ENCODE measurements at places on chromosomes 5 and 9. TPM values are rescaled to one million over a fixed set of nuclear protein-coding genes. Genes with fewer than 3 reads are reported as not detected.

The NMUR2 gene
- total RNA-seq = not detected

The SHISAL2B gene
- 5.1 TPM for total RNA-seq

The WWC1 gene
- total RNA-seq = 46.3 TPM

The RNF183 gene
- total RNA-seq = not detected

The C1QTNF2 gene
- total RNA-seq = not detected

The ARID3C gene
- total RNA-seq = 1.5 TPM

The ADCY2 gene
- not detected for total RNA-seq

The SGCD gene
- not detected for total RNA-seq

The MEIKIN gene
- not detected for total RNA-seq

The CD72 gene
- total RNA-seq = 2.4 TPM

The PDE6A gene
- not detected for total RNA-seq

GRCh38 chr5:15009420-15009819, 137.8 kb upstream of the ANKH start:
- no peak for DNase-seq

- DNase-seq = no peak
Observed at GRCh38 chr9:136786451-136786850, 4.7 kb upstream of the TMEM141 start.

- DNase-seq = no peak
Observed at GRCh38 chr5:80037366-80037765, 2.2 kb downstream of the THBS4 start.

GRCh38 chr9:13665418-13666066, 386.1 kb upstream of the MPDZ start:
- no peak for DNase-seq

DNA sequence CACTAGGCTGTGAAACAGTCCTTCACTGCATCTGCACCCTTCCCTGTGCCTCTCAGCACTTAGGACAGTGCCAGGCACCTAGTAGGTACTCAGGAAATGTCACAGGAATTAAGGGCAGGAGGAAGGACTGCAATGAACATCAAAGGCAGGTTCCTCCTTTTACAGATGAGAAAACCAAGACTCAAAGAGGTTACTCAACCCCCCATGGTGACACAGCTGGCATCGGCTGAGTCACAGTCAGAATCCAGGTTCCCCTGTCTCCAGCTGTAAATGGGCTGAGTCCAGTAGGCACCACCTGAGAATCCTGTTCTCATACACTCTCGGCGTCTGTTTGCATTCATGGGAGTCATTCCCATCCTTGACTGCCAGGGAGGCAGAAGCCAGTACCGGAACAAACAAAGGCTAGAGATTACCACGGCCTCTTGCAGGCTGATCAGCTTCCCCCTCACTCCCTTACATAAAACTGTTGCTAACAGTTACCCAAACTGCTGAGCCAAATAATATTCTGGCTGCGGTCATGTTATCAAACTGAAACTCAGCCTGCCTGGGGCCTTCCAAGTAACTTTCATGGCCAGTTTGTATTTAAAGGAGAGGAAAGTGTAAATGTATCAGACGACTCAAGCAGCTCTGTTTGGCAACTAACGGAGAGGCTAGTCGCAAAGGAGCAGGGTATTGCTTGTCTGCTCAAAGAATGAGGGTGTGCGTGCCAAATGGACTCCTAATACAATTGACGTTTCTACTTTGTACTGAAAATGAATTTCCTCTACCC, 201.7 kb downstream of the PAPPA start:
- no peak for DNase-seq

DNA sequence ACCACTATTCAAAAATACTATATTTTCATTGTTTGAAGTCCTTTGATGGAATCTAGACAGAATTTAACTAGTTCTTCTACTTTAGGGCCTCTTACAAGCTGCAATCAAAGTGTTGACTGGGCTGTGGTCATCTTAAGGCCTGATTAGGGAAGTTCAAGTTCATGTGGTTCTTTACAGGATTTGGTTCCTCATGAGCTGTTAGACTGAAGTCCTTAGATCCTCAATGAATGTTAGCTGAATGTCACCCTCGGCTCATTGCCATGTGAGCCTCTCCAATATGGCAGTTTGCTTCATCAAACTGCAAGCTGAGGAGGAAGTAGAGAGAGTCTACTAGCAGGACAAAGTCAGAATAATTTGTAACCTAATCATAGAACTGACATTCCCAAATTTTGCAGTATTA, 135.1 kb downstream of the CSNK1G3 start:
- DNase-seq = no peak

GRCh38 chr5:39148983-39149534, 70.3 kb downstream of the FYB1 start:
- DNase-seq = no peak

- DNase-seq = no peak
Observed at GRCh38 chr5:176545388-176545736, 3.8 kb upstream of the CDHR2 start.

DNA sequence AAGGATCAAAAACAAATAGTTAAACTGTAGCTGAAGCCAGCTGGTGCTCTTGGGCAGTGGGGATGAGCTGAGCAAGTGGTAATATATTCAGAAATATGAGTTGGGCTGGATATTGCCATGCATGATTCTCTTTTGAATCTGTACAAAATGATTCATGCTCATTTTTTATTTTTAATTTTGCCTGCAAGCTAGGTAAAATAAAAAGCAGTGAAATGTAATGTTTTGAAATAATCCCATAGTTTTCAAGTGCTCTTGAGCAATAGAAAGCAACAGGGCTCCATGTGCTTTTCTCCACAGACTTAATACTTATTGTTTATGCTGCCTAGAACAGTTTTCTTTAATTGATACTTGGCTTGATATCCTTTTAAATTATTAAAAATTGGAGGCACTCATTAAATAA, 489.3 kb downstream of the TLE4 start:
- no peak for DNase-seq

GRCh38 chr9:97501972-97502221, 431 bp downstream of the TMOD1 start:
- no peak for DNase-seq

DNA sequence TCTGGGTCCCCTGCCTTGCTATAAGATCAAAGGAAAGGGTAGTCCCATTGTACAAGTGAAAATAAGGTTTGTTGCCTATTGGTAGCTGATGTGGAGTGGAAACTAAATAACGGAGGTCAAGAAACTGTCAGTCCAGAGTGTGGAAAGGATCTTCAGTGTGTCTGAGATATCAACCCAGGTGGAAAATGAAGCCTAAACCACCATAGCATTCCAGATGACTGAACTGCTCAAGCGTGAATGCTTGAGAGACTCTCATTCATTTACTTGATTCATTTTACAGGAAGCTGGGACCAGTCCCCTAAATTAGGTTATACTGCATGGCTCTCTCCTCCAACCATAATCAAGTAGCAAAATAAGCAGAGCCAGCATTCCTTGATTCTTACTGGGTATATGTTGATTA, 116.0 kb upstream of the SLC28A3 start:
- DNase-seq = no peak

DNA sequence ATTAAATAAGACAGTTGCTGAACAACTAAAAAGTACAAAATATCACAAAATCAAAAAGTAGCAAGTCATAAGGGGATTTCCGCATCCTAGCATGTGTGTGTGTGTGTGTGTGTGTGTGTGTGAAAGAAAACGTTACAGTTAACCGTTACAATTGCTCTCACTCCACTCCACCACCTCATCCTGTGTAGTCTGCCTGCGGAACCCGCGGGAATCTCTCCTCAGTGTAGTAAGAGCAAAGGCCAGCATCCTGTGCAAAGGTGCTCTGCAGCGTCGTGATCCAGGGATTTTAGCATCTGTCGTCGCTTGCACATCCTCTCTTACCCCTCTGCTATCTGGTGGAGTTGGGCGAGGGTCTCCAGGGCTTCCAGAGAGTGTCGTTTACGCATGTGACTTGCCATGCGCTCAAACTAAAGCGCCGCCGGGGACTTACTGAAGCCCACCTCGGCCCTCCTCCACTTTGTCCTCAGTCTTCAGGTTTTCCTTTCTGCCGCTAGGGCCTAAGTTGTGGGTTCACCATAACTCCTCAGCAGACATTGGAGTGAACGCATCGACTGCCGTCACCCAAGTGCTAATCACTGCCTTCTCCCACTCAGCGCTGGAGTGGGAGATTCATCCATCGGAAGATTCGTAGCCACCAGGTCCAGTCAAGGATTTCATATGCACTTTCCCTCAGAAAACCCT, 3.9 kb downstream of the CDKN2B start:
- DNase-seq = no peak

DNA sequence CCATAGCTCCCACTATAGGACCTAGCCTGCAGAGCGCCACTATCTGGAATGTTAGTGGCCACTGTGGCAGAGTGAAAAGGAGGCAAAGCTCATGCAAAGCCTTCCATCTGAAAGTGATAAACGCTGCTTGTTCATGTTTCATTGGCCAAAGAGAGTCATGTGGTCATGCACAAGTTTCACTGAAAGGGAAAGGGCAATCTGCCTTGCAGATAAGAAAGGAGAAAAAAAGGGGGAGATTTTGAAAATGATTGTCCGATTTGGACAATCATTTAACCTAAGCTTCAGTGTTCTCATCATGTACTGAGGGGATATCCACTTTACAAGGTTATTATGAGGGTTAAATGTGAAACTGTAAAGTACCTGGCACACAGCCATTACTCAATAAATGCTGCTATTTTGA, 9.0 kb upstream of the MOB3B start:
- DNase-seq = no peak

GRCh38 chr9:110257097-110257841, 962 bp upstream of the TXN start:
- peak; percentile 38 for DNase-seq

GRCh38 chr5:160471761-160472160, 50.1 kb downstream of the PTTG1 start:
- no peak for DNase-seq

DNA sequence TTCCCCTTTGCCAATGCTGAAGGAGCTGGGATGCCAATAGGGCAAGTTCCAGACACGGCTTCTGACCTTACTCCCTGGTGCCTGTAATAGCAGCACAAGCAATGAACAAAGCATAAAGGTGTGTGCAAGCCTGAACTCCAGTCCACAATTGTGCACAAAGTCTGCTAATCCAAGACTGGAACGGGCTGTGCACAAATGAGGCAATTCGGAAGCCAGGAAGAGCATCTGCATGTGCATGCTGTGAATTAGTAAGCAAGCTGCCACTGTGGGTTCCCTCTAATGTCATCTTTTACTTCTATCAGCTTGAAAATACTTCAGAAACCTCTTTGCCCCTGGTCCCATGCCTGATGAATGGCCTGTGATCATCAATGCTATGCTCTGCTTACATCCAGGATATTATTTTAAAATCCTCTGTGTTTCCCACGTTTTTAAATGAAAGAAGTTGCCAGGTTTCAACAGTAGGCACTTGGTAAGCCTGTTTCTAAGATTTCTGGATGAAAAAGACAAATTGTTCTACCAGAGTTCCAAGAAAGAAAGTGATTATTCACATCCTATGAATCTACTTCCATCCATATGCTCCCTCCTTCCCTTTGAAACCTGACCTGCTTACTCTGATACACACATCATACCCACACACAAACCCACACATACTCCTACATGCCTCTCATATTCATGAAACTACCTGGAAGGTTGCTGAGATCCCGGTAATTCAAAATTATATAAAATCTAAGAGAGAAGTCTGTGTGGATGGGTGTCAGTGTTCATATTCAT, 165.7 kb downstream of the KCTD16 start:
- DNase-seq = no peak

DNA sequence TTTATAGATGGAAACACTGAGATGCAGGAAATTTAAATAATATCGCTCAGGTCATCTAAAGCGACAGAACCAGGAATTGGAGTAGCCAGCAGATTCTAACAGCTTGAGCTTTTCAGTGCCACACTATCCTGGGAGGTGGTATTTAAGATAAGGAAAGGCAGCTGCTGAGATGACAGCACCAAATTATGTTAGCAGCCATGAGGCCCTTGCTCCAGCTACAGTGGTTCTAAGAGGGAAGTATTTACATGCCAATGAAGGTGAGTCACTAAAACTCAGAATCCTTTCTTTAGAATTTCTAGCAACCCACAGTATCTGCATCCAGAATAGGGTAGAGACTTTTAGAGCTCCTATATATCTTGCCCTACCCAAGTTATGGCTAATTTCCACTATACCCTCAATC, 127.0 kb upstream of the VLDLR start:
- DNase-seq = no peak

DNA sequence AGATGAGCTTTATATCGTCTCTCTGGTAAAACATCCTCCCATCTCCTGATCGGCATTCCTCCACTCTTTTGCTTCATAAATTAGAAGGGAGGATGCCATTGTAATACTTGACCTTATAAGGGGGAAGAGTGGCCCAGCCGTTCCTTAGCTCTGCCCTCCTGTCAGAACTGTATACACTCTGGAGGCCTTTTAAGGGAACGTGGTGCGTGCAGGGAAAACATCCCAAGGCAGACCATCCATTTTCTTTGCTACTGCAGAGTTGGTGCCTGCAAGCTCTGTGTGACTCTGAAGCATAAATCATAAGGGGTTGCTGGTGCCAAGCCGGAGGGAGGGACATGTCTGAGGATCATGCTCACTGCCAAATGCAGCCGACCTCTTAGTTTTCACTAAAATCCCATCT, 90.4 kb downstream of the PGM5 start:
- DNase-seq = peak; percentile 59

DNA sequence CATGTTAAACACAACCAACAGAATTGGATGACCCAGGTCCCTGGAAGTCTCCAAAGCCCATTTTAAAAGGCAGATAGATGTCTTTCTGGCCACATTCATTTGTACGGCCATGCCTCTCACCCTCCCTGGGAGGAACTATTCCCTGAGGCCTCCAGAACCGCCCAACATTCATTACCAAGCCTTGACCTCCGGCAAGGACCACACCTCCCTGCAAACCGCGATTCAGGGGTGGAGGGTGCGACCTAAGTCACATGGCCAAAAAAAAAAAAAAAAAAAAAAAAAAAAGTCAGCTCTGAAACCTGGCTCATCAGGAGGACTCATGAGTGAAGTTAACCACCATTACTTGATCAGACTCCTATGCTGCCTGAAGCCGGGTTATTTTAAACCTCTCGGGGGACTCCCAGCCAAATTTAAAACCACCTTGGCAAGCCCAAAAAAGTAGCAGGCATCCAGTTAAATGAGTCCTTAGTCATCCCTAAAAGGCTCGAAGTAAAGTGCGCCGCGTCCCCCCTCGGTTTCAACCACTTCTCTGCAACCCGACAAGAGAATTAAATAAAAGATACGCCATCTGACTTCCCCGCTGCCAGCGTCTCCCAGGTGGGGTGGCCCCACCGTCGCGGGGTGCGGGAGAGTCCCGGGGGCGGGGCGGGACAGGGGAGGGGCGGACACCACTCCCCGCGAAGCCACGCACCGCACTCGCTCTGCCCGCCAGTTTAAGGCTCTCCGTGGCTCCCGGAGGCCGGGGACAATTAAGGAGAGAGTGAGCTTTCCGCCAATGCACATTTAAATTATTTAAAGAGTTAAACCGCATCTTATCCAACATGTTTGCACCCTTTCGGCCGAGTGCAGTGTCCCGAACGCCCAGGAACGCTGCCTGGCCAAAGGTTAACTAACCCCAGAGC, 2.3 kb downstream of the KLF9 start:
- peak; percentile 67 for DNase-seq

- DNase-seq = no peak
Observed at GRCh38 chr9:4904322-4905134, 80.5 kb upstream of the JAK2 start.

DNA sequence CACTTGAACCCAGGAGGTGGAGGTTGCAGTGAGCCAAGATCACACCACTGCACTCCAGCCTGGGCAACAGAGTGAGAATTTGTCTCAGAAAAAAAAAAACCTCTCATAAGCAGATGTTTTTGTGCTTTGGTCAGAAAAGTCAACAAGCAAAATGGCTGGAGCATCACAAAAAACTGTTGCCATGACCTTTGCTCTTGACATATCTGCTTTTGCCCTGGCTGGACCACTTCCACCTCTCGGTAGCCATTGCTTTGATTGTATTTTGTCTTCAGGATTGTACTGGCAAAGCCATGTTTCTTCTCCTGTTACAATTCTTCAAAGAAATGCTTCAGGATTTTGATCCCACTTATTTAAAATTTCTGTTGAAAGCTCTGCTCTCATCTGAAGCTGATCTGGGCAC, 67.0 kb downstream of the MTMR12 start:
- no peak for DNase-seq
